ENCODE measurements at places on chromosomes 5 and 9. TPM values are rescaled to one million over a fixed set of nuclear protein-coding genes. Genes with fewer than 3 reads are reported as not detected.

- ATAC-seq: no peak
These were observed 757 bp downstream of the ZBED3 start for GRCh38 chr5:77086368-77086688.

The GRIA1 gene
- total RNA-seq: 61.6 TPM

The POU5F2 gene
- 2.9 TPM for total RNA-seq

- ATAC-seq: peak; percentile 6
These were observed 2.0 kb upstream of the PCDH12 start for GRCh38 chr5:141960018-141960417.

The TIMD4 gene
- total RNA-seq: 0.13 TPM

- ATAC-seq: no peak
These were observed 134.5 kb downstream of the PALM2AKAP2 start for GRCh38 chr9:109914280-109915027.

The C9orf153 gene
- 0.96 TPM for total RNA-seq

DNA sequence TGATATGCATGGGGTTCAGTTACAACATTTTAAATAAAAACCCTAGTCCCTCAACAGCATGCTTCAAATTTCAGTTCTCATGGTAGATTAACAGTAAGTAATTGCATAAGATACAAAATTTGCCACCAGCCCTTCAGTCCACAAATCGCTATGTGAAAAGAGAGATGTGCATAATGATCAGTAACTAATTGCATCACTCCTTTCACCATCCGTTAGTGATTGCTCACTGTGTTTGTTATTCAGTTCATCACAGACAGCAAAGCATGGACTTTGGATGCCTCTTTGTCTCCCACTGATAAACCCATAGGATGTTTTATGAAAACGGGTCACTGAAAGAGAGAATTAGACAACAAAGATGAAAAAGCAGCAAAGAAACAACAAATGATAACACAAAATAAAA lies 103.2 kb downstream of the MCTP1 start:
- no peak for ATAC-seq

The TMEM174 gene
- total RNA-seq: not detected

GRCh38 chr9:95776176-95776575 lies 99.3 kb upstream of the ERCC6L2 start:
- no peak for ATAC-seq

DNA sequence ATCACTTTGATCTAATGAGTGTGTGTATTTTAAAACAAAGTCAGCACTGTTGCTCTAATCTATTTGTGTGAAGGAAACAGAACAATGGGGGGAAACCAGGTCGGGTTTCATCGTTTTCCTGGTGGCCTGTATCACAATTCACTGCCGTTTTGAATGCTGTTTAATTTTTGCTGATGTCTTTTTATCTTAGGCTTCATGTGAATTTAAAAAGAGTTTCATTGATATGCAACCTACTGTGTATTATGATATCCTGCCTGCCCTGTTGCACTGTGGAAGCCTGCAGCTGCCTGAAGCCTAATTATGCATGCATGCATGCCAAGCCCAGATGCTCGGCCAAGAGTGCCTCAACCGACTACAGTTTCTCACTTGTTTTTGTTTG lies 307.5 kb downstream of the ZNF608 start:
- peak; percentile 76 for ATAC-seq

DNA sequence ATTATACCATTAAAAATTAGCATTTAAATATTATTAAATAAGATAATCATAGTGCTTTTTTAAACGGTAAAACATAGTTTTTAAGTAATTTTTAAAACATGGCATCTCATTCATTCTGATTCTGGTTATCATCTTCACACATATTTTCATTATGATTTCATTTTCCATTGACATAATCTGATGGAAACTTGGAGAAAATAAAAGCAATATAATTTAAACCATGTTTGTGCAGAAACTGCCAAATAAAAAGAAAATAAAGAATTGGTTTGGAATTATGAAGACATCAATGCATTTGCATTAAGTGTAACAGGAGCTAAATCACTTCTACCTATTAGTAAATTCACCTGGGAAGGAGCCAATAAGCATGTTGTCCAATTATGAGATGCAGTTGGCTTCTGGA lies 490.1 kb upstream of the CD180 start:
- no peak for ATAC-seq

The LCNL1 gene
- total RNA-seq: 0.38 TPM

DNA sequence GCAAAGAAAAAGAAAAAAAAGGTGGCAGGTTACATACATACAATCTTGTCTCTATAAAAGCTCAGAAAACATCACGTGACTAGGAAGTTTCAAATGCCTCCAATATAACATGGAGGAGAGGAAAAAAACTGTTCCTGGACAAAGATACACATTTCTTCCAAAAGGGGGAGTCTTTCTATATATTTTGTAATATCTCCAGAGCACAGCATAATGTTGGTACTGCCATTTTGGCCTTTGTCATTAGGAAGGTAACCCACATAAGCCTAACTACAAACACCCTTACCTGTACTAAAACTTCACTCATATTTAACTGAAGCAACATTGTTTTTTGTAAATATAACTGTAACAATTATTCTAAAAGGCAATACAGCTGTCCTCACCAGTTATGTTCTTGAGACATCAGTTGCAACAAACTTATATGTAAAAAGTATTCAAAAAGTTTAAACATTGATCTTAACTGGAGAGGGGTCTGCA lies 1.2 kb upstream of the BTF3 start:
- ATAC-seq: peak; percentile 11

DNA sequence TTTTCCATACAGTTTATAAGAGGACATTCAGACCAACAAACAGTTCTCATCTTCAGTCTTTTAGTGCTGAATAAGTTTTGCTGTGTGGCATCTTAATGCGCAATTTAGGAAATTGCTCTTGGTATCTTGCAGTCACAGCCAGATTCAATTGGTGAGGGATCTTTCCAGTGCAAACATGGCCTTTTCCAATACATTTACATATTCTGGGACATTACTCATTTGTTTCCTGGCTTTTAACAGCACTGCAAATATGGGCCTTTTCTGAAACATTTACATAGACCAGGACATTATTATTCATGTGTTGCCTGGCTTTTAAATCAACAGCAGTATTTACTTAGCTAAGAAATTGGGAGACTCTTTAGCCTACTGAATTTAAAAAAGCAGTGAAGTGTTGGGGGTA lies 22.7 kb downstream of the ANKRD33B start:
- no peak for ATAC-seq

DNA sequence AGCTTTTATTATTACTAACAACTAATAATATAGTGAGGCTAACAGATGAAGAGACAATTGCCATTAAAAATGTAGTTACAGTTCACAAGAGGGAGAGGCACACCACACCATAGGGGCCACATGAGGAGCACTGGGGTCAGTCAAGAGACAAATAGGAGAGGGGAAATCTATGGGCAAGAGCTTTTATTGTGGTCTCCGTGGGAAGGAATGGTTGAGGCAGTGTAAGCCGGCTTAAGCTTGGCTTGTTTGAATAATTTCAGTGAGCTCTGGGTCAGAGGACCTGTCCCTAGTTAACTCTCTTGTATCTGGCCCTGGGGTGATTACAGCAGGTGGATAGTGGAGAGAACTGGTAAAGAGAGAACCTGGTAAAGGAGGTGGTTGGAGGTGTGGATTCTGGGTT lies 35.3 kb downstream of the OGN start:
- ATAC-seq: no peak

DNA sequence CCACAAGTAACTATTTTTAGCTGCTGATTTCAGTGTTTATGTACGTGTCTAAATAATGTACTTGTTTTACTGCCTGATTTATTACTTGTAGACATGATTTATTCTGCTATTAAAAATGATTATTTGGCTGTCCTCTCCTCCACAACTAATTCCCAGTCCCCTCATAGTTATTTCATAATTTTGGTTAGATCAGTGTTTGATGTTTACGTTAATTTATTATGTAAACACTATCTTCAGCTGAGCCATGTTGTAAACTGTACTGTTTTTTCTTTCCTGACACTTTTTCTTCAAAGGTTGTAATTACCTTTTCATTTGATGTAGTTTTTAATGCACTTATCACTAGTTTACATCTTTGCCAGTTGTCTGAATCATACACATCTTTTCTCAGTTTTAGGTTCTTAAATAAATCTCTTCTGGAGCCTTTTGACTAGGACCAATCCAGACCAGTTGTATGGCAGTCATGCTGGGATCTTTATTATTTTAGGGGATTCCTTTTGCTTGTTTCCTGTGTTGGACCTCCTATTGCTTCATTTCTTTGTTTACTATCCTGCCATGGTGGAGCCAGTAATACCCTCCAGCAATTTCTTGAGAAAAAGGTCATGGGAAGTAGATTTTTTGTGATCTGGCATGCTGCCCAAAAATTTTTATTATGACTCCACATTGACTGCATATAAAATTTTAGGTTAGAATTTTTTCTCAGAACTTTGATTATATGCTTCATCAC lies 16.1 kb downstream of the AP3S1 start:
- no peak for ATAC-seq

The GALNT12 gene
- total RNA-seq: 1.2 TPM

- ATAC-seq: no peak
These were observed 18.0 kb upstream of the CTSL start for GRCh38 chr9:87707805-87708506.

DNA sequence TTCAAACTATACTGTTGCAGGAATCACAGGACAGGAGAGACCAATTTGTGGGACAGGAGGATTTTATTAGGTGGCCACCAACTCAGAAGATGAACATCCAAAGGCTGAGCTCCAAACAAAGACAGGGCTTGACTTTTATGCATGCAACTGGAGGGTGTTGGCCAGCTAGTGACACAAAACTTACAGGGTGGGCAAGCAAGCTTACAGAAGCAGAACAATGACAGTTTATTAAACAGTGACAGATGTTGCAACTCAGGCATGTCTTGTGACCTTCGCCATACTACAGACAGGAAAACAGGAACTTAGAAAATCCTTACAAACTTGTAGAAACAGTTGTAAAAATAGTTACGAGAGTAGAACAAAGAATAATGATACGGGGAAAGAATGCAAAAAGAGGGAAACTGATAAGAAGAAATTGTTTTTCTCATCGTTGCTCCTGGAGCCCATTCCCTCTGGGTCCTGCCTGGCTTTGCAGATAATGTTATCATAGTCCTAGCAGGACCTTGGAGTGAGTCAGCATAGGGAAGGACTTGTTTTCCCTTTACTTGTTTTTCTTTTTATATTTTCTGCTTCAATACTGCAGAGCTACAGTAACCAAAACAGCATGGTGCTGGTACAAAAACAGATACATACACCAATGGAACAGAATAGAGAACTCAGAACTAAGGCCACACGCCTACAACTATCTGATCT lies 2083.0 kb upstream of the ACO1 start:
- ATAC-seq: no peak

DNA sequence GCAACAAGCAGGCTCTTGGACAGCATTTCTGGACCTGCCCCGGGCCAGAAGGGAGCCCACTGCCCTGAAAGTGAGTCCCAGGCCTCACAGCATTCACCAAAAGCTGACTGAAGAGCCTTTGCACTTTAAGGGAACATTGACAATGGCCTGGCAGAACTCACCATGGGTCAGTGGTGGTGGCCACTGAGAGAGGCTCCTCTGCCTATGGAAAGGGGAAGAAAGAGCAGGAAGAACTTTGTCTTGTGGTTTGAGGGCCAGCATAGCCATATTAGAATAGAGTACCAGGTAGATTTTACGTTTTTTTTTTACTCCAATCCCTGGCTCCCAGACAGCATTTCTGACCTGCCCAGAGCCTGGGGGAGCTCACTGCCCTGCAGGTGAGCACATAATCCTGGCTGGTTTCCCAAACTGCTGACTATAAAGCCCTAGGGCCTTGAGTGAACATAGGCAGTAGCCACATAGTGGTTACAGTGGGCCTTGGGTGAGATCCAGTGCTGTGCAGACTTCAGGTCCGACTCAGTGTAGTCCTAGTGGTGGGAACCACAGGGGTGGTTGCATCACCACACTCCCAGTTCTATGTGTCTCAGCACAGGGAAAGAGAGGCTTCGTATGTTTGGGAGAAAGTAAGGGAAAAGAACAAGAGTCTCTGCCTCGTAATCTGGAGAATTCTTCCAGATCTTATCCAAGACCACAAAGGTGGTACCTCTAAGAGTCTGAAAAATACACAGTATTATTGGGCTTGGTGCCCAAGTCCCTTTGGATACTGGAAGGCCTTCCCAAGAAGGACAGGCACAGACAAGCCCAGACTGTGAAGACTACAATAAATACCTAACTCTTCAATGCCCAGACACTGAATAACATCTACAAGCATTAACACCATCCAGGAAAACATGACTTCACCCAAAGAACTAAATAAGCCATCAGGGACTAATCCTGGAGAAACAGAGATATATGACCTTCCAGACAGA lies 89.5 kb downstream of the TSSK1B start:
- ATAC-seq: peak; percentile 56

GRCh38 chr5:5558102-5558501 lies 135.6 kb downstream of the ICE1 start:
- peak; percentile 73 for ATAC-seq

DNA sequence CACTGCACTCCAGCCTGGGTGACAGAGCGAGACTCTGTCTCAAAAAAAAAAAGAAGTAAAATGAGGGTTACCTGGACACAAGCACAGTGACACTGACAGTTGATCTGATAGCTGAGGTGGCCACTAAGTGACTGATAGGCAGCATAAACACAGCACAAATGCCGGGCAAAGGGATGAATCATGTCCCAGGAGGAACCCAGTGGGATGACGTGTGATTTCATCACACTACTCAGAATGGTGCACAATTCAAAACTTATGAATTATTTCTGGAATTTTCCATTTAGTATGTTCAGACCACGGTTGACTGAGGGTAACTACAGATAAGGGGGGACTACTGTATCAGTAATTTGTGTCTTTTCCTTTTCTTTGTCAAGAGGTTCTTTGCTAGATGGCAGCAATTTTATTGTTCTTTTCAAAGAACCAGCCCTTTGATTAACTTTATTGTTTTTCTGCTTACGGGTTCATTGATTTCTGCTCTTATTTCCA lies 34.3 kb upstream of the RNF130 start:
- ATAC-seq: no peak

DNA sequence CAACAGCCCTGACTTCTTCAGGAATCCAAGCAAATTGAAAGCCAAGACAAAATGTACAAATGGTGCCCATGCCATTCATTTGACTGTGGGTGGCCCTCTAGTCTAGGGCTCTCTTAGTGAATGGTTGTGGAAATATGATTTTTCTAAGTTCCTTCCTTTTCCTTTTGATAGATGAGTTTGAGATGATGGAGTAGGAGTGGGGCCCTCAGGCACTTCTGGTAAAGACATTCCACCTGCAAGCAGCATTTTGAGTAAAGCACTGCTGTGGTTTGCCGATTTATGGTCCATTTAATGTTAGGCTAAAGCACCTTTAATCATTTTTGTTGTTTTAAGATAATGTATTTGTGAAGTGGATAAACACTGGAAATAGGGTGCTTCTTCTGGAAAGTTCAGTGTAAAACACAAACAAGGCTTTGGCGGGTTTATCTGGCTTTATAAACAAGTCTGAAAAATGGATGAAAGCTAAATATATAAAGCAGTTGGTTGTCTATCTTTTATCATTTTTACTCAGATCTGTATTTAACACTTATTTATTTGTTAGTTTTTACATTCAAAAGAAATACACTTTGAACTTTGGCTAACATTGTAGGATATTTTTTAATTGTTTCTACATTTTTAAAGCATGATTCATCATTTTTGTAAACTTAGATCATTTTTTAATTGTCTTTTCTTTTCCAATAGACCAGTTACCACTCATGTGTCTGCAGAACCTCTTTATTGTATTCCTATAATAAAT lies 213.5 kb downstream of the PJA2 start:
- no peak for ATAC-seq
